ENCODE measurements at places on chromosomes 3 and 15.

DNA sequence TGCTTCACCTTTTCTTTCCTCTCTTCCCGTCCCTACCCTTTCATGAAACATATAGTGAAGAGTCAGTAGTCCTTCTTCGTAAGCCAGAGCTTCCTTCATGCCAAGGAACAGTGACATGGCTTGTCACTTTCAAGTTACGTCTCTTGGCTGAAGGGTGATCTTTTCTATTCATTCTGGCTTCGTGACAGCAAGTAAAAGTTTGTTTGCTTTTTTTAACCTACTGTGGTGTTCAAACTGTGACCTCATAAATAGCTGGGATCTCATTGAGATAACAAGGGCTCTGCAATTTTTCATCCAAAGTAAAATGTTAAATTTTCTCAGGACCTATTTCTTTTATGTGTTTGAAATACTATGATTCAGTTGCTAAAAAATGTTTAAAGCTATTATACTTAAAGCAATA lies 10.5 kb downstream of the CDIN1 start:
- no peak for DNase-seq

DNA sequence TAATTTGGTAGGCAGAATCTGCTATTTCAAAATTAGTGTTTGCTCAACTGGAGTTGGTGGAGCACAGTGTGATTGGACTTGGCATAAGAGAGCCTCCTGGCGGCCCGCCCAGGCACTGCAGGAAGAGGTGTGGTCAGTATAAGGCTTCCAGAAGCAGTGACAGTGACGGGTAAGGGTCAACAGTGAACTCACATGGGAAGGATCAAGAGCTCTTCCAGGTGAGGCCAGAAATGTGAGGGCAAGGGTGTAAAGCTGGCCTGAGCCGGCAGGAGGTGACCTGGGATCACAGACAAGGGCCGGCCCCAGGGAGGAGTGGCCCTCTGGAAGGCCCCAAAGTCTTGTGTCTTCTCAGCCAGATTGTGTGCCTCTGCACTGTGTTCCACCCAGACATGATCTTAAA lies 93.2 kb upstream of the RNF7 start:
- peak; percentile 27 for DNase-seq

- peak; percentile 10 for DNase-seq
Observed at GRCh38 chr3:43221076-43221475, 65.3 kb upstream of the SNRK start.

- DNase-seq = peak; percentile 45
Observed at GRCh38 chr3:195441992-195442572, 738 bp downstream of the ACAP2 start.

GRCh38 chr3:171649911-171650592 lies 160.2 kb downstream of the PLD1 start:
- DNase-seq = no peak

DNA sequence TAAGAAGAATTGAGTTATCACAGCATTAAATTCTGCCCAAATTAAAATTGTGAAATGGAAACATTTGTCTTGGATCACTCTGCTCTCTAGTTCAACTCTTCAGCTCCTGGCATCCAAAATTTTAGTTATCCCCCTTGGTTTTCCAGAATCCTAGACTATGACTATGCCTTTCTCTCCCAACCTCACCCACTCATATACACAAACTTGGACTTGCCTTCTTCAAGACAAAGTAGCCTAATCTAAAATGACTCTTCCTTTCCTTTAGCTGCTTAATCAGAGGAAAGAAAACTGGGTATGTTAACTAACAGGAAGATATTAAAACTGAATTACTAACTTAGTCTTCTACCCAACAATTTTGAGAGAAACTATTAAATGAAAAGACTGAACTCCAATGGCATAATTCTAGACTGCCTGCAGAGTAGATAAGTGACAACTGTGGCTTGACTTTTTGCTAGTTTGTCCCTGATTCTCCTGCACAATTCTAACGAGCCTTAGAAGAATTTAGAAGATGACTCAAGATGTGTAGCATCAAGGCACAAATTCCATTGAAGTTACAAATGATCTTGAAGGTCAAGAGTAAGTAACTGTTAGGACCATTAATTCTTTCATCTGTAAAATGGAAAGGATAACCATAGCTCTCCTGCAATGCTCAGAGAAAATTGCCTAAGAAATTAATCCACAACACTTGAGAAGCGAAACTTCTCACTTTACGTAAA lies 5.2 kb upstream of the GOLIM4 start:
- no peak for DNase-seq

DNA sequence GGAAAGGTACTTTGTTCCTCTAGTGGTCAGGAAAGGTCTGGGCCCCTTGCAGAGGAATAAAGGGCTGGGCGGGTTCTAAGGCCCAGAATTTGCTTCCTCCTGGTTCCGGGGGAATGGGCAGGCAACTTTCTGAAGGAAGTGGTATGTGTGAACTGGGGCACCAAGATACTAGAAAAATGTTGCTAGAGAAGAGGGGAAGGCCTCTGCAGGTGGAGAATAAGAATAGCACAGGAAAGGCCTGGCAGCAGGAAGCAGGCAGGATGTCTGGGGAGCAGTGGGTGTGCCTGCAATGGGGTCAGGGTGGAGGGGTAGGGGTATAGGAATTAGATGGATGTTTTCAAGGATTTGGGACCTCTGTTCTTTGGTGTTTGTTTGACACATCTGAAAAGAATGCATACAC lies 2.0 kb downstream of the SLC22A13 start:
- no peak for DNase-seq

DNA sequence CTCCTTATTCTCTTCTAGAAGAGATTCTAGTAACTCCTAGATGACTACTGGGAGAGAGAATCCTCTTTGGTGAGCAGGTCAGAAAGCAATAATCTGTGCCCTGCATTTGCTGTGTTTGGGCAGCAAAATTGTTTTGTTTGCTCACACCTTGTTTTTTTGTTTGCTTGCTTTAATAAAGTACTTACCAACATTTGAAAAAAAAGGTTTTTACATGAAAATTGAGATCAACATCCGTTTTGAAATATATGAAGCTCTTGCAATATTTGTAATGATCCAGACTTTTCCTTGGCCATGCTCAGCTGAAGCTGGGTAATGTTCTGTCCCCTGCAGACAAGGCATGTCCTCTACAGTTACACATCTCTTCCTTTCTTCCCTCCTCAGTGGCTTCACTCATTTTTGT lies 62.2 kb downstream of the DIPK2A start:
- no peak for DNase-seq

DNA sequence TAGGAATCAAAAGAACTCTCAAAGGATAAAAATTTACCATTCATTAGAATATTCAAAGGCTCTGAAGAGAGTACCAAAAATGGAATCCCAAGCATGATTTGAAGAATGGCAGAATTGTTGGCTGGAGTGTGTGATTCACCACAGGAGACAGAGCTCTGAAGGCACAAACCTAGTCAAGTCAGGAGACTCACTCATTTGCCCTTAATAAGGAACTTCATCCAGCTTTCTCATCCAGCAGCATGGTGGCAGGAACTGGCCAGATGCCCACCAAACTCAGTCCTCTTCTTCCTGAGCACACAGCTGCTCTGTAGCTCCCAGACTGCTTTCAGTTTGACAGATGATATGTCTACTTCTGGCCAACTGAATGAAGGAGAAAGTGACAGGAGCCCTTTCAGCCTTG lies 16.5 kb upstream of the HEG1 start:
- DNase-seq = no peak

DNA sequence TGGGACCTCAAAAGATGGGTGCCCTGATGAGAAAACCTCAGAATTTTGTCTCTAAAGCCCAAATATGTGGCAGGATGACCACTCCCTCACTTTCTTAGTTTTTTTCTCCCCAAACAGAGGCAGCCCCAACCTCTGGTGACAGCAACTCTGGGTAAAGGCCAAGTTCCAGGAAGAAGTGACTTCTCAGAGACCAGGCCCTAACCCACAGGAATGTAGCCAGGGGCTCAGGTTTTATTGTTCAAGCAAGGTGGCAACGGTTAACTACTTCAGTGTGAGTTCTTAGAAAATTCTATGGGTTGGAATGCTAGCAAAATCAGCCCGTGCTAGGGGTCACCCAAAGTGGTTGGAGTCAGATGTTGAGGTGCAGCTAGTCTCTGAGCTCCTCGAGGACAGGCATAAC lies 5.1 kb upstream of the DNAJA4 start:
- DNase-seq = no peak

GRCh38 chr3:115019900-115020299 lies 127.2 kb downstream of the ZBTB20 start:
- no peak for DNase-seq

DNA sequence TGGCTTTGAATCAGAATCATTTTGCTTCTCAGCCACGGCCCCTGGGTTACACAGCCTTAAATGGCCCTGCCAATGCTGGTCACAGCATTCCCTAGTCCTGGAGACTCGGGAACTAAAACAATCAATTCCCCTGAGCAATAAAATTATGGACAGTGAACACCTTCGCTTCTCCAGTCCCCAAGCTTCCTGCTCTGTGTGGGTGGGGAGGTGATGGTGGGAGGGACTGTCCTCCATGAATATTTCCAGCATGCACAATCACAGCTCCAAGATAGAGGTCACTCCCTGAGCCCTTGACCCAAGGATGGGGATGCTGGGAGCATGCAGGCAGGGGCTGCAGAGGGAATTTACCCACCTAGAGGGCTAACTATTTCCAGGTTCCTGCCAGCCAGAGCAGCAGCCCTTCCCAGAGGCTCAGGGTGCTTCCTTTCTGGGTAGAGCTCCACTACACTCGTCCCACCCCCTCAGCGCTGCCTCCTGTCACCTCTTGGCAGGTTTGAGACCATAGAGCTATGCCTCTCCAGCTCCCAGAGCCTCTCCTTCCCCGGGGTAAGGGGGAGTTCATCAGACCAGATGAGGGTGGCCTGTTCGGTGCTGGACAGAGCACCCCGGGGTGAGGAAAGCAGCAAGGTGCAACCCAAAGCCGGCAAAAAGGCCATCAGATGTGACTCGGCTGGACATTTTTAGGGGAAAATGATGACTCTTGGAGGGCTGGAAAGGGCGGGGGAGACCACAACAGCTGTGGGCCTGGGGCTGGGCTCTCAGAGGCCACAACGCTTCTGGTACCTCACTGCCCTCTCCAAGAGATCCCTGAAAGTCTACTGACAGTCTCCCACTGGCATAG lies 14.5 kb upstream of the CCDC33 start:
- no peak for DNase-seq

DNA sequence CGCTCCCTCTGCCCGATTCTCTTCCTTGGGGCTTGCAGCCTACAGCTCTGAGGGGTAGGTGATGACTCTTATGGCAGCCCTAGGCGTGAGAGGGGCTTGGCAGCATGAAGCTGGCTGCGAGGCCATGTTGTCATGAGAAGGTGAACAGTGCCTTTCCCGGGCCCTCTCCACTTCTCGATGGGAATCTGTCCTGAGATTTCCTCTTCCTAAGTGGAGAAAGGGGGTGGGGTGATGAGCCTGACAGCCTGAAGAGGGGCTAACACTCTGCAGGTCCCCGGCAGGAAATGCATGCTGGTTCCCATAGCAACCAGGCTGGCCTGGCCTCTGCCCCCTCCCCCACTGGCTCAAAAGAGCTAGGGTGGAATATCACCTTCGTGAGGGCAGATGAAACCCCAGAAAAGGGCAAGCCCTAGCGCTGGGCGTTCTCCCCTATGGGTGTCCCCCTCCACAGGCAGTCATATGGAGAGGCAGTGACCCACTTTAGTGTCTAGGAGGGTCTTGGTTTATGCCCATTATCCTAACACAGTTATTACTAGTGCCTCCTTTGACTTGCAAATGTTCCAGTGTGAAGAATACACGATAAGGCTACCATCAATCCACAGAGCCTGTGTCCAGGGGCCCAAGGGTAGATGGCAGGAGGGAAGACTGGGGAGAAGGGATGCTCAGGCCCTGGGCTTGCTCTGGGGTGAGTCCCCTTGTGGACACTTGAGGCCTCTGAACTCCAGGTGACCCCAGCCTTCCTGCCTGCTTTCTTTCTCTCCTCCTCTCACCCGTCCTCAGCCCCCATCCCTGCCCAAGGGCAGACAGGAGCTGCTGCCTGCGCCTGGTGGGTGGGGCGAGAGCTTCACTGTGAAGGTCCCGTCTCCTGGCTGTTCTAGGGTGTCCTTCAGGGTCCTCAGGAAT lies 13.2 kb downstream of the EPHB3 start:
- no peak for DNase-seq

- DNase-seq = no peak
Observed at GRCh38 chr3:125349556-125350165, 25.5 kb downstream of the ZNF148 start.

GRCh38 chr15:31367730-31368344 lies 41.2 kb downstream of the KLF13 start:
- DNase-seq = no peak

GRCh38 chr3:129410971-129411370 lies 17.5 kb downstream of the EFCAB12 start:
- no peak for DNase-seq

- no peak for DNase-seq
Observed at GRCh38 chr3:157078131-157078810, 81.7 kb downstream of the CCNL1 start.

GRCh38 chr3:112967425-112967824 lies 7.5 kb downstream of the CD200R1 start:
- no peak for DNase-seq

All from hindlimb muscle (tissue), 1 donor.